PC-3 (cell line): ENCODE measurements at places on chromosomes 4 and X. TPM values are rescaled to one million over a fixed set of nuclear protein-coding genes. Genes with fewer than 3 reads are reported as not detected.
A peak's percentile ranks its signal among the peaks of the same experiment; 100 is the strongest.

- H3K27ac ChIP-seq: no peak overlapping the region
- H3K4me1 ChIP-seq: peaks cover 11% of the 10 kb centered on the region
Observed at GRCh38 chrX:40871385-40872082, 136.2 kb upstream of the MED14 start.

- no peak overlapping the region for H3K4me3 ChIP-seq
- H3K4me1 ChIP-seq: peaks cover 6% of the 10 kb centered on the region
- no peaks in the 10 kb centered on the region for H3K36me3 ChIP-seq
- no peak for DNase-seq
- H3K27ac ChIP-seq: no peak overlapping the region
- H3K27me3 ChIP-seq: no peaks in the 10 kb centered on the region
Observed at GRCh38 chr4:183396227-183396637, 48.2 kb upstream of the CDKN2AIP start.

- H3K36me3 ChIP-seq: no peaks in the 10 kb centered on the region
- no peaks in the 10 kb centered on the region for H3K27me3 ChIP-seq
- no peaks in the 10 kb centered on the region for H3K4me1 ChIP-seq
- peak; percentile 66 for DNase-seq
- no peak overlapping the region for H3K27ac ChIP-seq
Observed at GRCh38 chrX:96314985-96315384, 369.7 kb upstream of the DIAPH2 start.

The CCSER1 gene
- 6.0 and 10.1 TPM in 2 replicates for total RNA-seq

DNA sequence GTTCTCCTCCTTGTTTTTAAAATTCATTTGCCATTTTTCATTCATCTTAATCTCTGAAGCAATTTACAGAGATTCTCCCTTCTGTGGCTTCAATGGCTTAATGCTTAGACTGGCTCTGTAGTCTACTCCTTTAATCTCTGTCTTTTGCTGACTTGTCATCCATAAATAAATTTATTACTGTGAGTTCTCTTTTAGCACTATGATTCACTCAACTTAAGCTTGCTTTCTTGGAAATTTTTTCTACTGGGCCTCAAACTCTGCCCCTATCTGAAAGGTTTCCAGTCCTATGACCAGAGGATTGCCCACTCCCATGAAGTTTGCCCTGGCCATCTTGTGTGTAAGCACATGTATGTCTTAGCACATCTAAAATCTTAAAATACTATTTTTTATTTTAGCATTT is 251.1 kb downstream of the DCLK2 start:
- no peak overlapping the region for H3K27ac ChIP-seq
- no peak overlapping the region for H3K4me3 ChIP-seq
- no peaks in the 10 kb centered on the region for H3K4me1 ChIP-seq

The SMARCA1 gene
- 34.8 and 35.6 TPM in 2 replicates for total RNA-seq

The HMGN5 gene
- total RNA-seq: 0.46 and 2.9 TPM in 2 replicates

- no peaks in the 10 kb centered on the region for H3K36me3 ChIP-seq
- no peaks in the 10 kb centered on the region for H3K4me1 ChIP-seq
Observed at GRCh38 chr4:73929278-73929677, 52.5 kb downstream of the PF4 start.

DNA sequence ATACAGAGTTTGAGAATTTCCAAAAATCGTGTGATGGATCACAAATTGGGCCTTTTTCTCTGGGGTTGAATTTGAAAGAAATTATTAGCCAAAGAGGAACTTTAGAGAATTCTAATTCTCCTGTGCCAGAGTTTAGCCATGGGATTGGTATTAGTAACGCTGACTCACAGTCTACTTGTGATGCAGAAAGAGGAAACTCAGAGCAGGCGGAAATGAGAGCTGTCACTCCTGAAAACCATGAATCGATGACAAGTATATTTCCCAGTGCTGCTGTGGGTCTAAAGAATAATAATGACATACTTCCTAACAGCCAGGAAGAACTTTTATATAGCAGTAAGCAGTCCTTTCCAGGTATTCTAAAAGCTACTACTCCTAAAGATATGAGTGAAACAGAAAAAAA is 64.9 kb downstream of the N4BP2 start:
- no peaks in the 10 kb centered on the region for H3K36me3 ChIP-seq
- peaks cover 23% of the 10 kb centered on the region for H3K4me1 ChIP-seq
- peak overlapping the region; percentile 62 for H3K27ac ChIP-seq
- no peak overlapping the region for H3K4me3 ChIP-seq
- no peaks in the 10 kb centered on the region for H3K27me3 ChIP-seq
- peak; percentile 79 for DNase-seq

DNA sequence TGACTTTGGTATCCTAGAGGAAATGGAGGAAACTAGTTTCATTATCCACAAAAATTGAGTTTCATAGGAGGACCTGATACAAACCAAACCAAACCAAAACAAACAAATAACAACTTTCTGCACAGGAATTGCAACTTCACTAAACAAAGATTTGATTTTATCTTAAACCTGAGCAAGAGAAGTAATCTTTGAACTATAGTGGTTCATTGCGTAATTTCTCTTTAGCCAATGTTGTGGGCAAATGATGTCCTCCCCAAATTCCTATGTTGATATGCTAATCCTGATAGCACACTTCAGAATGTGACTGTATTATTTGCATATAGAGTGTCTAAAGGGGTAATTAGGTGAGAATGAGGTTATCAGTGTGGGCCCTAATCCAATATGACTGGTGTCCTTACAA is 102.4 kb downstream of the CAMK2D start:
- no peak for DNase-seq
- peaks cover 18% of the 10 kb centered on the region for H3K4me1 ChIP-seq
- H3K36me3 ChIP-seq: no peaks in the 10 kb centered on the region
- H3K27me3 ChIP-seq: no peaks in the 10 kb centered on the region

The NUP62CL gene
- total RNA-seq: 4.8 and 9.9 TPM in 2 replicates

DNA sequence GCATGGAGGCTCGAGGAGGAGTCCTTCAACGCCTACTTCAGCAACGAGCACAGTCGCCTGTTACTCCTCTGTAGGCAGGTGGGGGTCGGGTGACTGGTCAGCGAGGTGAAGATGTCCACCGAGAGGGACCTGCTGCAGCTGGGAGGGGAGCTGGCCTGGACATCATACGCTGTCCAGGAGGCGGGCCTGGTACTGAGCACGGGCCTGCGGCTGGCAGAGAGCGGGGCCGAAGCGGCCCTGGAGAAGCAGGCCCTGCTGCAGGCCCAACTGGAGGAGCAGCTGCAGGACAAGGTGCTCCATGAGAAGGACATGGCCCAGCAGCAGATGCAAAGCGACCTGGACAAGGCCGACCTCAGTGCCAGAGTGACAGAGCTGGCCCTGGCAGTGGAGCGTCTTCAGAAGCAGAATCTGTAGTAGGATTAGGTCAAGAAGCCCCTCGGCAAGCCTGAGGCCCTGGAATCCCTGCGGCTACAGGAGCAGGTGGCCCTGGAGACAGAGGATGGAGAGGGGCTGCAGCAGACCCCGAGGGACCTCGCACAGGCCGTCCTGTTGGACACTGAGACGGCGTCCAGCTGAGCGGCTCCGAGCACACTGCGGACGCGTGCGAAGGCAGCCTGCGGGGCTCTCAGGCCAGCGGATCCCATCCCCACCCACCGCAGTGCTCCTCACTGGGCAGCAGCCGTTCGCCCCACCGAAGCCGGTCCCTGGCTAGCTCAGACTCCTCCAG is 11.9 kb downstream of the SMIM10L2A start:
- no peaks in the 10 kb centered on the region for H3K4me1 ChIP-seq
- no peak for DNase-seq
- H3K27me3 ChIP-seq: no peaks in the 10 kb centered on the region
- no peak overlapping the region for H3K4me3 ChIP-seq

GRCh38 chr4:142386856-142387255 is 459.2 kb downstream of the INPP4B start:
- no peak overlapping the region for H3K4me3 ChIP-seq
- H3K27ac ChIP-seq: no peak overlapping the region
- DNase-seq: no peak
- no peaks in the 10 kb centered on the region for H3K27me3 ChIP-seq
- peaks cover 9% of the 10 kb centered on the region for H3K4me1 ChIP-seq

GRCh38 chrX:124651031-124651430 is 304.7 kb downstream of the SH2D1A start:
- no peak for DNase-seq
- no peak overlapping the region for H3K27ac ChIP-seq
- H3K4me1 ChIP-seq: no peaks in the 10 kb centered on the region
- H3K27me3 ChIP-seq: no peaks in the 10 kb centered on the region

DNA sequence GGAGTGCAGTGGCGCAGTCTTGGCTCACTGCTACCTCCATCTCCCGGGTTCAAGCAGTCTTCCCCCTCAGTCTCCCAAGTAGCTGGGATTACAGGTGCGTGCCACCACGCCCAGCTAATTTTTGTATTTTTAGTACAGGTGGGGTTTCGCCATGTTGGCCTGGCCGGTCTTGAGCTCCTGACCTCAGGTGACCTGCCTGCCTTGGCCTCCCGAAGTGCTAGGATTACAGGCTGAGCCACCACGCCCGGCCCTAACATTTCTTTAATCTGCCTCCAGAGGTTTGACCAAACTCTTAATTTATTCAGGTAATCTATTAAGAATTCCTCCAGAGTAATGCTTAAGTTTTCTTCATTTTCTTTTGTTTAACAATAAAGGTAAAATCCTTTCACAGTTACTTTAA is 171.0 kb downstream of the RAPGEF2 start:
- no peaks in the 10 kb centered on the region for H3K27me3 ChIP-seq
- no peak for DNase-seq
- H3K36me3 ChIP-seq: no peaks in the 10 kb centered on the region
- peaks cover 32% of the 10 kb centered on the region for H3K4me1 ChIP-seq
- H3K27ac ChIP-seq: peak overlapping the region; percentile 33

The DMRTC1B gene
- not detected in 2 replicates for total RNA-seq

The CXCR3 gene
- total RNA-seq: not detected in 2 replicates

DNA sequence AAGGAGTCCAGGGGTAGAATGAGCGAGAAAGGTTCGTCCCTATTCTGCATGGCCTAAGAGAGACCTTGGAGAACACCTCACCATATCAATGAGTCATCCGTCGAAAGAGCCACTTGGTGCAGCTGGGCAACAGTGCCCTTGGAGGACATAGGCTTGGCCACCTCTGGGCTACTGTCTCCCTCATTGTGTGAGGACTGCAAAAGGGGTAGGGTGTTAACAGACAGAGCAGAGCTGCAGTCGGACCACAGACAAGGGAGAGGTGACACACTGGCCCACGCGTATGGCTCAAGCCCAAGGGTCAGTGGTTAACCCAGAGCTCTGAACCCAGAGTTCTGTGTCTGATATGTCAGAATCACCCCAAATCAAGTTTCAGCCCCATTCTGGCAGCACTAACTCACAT is 118.2 kb upstream of the BMP3 start:
- no peak overlapping the region for H3K4me3 ChIP-seq
- no peaks in the 10 kb centered on the region for H3K27me3 ChIP-seq
- H3K36me3 ChIP-seq: no peaks in the 10 kb centered on the region
- no peaks in the 10 kb centered on the region for H3K4me1 ChIP-seq

GRCh38 chr4:114782415-114783214 is 184.0 kb downstream of the UGT8 start:
- no peak overlapping the region for H3K27ac ChIP-seq
- no peaks in the 10 kb centered on the region for H3K4me1 ChIP-seq
- no peaks in the 10 kb centered on the region for H3K27me3 ChIP-seq
- no peak for DNase-seq
- no peak overlapping the region for H3K4me3 ChIP-seq
- H3K36me3 ChIP-seq: no peaks in the 10 kb centered on the region

The SPACA5 gene
- total RNA-seq: not detected in 2 replicates

GRCh38 chr4:21202959-21203358 is 502.7 kb downstream of the PACRGL start:
- H3K36me3 ChIP-seq: no peaks in the 10 kb centered on the region
- H3K4me1 ChIP-seq: no peaks in the 10 kb centered on the region
- H3K27ac ChIP-seq: no peak overlapping the region
- peaks cover 7% of the 10 kb centered on the region; the same call in 1 of the 2 replicates for H3K27me3 ChIP-seq

DNA sequence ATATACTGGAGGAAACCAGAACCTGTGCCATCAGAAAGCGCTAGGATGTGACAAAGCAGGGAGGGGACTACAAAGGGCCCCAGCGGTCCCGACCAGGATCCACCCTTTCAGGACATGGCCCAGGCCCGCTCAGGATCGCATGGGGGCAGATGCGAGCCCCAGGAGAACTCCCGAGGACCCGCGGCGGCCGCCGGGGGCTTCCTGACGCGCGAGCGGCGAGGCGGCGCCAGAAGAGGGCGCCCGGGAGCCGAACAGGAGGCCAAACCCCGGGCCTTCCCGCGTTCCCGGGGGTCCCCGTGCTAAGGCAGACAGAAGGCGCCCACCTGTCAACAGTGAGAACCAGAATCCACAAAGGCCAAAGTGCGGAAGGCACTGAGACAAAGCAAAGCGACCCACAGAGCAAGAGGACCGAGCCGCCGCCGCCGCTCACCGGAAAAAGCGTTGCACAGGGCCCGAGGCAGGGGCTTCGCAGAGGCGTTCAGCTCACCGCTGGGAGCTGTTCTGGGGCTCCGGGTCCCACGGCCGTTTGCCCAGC is 7.3 kb upstream of the OPN1LW start:
- no peaks in the 10 kb centered on the region for H3K36me3 ChIP-seq
- DNase-seq: peak; percentile 76
- H3K27ac ChIP-seq: no peak overlapping the region
- H3K4me1 ChIP-seq: peaks cover 10% of the 10 kb centered on the region
- H3K4me3 ChIP-seq: peak overlapping the region; percentile 60

DNA sequence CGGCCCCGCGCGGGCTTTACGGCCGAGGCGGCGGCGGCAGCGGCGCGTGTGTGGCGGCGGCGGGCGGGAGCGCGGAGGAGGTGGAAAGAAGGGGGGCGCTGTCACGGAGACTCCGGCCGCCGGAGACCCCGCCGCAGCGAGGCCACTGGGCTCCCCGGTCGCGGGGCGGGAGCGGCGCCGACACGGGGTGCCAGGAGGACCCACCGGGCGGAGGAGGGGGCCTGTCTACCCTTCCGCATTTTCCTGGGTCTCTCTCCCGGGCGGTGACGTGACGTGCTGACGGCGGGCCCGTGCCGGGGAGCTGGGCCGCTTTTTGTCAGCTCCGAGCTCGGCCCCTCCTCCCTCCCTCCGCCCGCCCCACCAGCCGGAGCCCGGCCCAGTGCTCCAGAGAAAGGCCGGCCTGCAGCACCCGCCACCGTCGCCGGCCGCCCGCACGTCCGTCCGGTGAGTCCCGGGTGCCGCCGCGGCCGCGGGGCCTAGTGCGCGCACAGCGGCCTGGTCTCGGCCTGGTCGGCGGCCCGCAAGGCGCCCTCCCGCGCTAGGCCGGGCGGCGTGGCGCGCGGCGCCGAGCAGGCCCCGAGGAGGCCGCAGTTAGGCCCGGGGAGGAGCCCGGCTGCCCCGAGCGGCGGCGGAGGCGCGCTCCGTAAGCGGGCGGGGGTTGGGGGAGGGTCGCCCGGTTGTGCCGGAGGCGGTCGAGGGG is at the start of gene ZFX:
Gene ZFX (plus strand): TSS at position 379 of the 700 bp plus-strand sequence. CDS start 23,014 bp downstream, outside the sequence.
- peak; percentile 42 for DNase-seq
- H3K36me3 ChIP-seq: peaks cover 5% of the 10 kb centered on the region; the same call in 1 of the 2 replicates
- H3K4me3 ChIP-seq: peak within 1 kb of the TSS; percentile 95
- peaks cover 65% of the 10 kb centered on the region for H3K4me1 ChIP-seq
- no peaks in the 10 kb centered on the region for H3K27me3 ChIP-seq

DNA sequence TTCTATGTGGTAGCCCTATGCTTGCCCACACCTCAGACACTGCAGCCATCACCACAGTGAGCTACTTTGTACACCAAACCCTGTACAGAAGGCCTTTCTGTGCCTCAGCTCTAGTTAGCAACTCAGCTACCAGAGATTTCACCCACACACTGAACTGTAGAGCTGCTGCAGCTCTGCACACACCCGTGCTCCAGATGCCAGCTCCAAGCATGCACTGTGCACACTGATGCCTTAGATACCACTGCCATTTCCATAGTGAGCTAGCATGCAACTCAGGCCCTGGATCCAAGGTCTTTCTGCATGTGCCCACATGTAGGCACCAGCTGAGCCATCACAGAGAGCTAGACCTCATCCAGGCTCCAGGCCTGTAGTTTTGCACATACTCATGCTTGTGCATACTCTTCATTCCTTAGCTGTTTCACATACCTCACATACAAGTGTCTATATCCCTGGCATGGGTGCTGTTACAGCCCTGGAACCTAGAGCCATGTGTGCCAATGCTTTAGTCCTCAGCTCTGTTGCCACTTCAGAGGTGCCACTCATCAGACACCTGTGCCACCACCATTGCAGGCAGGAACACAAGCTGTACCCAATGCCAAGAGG is 423.5 kb upstream of the NDST3 start:
- H3K27me3 ChIP-seq: no peaks in the 10 kb centered on the region
- no peaks in the 10 kb centered on the region for H3K36me3 ChIP-seq
- H3K4me1 ChIP-seq: no peaks in the 10 kb centered on the region
- H3K27ac ChIP-seq: no peak overlapping the region
